ENCODE measurements at places on chromosomes 4 and X.

DNA sequence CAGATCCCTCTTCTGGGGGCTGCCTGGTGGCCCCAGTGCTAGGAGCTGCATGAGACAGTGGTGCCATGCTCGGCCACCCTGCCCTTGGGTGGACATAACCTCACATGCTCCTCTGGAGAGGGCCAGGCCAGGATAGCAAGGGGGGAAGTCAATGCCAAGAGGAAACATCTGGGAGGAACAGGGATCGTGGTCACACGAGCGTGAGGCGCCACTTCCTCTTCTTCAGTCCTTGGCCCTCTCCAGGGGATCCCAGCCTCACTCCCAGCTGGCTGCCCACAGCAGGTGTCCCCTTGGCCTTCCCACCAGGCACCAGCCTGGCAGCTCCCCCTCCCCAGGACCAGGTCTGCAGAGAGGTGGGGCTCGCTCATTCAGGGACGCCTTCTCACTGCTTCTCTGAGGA, 28.6 kb downstream of the TBC1D14 start:
- no peak for DNase-seq

- DNase-seq = no peak
These were observed 716.1 kb upstream of the INTU start for GRCh38 chr4:126916626-126917140.

GRCh38 chr4:47465004-47465403, 1.5 kb upstream of the COMMD8 start:
- DNase-seq = peak; percentile 57

- DNase-seq = peak; percentile 1
These were observed 58.6 kb upstream of the P2RY10 start for GRCh38 chrX:78886550-78886949.

DNA sequence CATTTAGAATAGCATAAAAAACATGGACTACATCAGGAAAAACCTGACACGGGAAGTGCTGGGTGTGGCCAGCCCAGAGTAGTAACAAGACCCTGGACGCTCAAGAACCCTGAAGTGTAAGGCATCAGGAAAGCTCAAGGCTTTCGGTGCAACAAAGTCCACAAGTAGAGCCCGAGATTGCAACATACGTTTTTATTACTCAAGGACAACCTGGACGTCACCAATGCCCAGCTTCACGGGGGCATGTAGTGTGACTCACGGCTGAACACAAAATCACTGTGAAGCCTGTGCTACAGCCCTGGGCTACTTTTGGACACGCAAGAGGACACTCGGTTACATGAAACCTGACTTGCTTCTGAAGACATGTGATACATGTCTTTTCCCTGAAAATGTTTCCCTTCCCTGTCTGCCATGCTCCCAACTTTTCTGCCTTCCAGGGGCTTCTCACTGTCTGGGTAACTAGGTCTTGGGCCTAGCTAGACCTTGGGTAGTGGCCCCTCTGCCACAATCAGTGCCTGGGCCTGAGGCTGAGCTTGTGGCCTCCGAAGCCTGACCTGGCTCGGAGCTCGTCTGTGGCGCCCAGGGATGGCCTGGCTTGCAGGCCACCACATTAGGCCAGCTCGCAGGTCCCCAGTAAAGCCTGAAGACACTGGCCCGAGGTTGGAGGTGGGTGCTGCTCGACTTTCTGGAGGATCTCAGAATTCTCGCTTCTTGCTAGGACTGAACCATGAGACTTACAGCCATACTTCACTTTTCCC, 9.2 kb downstream of the IRAK1 start:
- no peak for DNase-seq

DNA sequence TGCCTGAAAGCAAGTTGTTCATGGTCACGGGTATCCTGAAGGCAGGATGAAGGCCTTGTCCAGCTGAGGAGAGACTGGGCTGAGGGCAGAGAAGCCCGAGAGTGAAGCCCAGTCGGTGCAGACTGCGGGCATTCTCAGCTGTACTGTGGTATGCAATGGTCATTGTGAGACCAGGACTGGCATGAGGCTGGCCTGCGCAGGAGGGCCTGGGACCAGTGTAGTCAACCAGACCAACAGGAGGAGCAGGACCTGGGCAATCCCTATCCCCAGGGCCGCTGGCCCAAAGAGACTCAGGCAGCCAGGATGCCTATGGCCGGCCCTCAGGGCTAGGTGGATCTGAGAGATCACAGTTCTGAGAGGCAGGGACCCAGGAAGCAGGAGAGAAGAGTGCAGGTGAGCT, 81.6 kb downstream of the NYX start:
- no peak for DNase-seq

DNA sequence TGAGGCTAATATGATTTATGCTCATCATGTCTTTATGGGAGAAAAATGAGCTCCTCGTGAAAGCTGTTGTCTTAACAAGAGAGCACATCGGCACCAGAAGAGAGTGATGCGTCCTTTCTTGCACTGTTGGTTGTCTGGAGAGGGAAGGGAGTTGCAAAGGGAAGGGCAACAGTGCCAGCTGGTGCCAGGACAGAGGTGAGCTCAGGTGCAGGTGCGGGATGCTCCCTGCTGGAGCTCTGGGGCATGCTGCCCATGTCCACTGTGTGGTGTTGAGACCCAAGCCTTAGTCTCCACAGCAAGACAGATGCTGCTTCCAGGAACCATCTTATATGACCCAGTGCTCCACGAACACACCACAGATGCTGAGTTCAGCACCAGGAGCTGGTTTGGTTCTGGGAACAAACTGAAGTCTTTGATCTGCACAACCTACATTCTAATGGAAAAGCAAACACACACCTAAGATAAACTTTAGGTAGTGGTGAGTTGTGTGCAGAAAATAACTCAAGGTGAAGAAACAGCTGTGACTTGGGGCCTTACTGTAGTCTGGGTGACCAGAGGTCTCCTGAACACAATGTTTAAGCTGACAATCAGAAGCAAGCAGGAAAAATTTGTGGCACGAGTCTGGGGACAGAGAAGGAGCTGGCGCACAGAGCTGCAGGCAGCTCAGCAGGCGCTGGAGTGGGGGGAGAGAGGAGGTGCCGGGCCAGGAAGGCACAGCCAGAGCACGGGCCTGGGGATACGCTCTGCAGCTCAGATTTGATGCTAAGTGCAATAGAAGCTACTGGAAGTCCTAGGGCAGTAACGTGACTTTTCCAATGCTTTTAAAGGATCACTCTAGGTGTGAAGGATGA, 73.2 kb downstream of the HAUS3 start:
- no peak for DNase-seq

DNA sequence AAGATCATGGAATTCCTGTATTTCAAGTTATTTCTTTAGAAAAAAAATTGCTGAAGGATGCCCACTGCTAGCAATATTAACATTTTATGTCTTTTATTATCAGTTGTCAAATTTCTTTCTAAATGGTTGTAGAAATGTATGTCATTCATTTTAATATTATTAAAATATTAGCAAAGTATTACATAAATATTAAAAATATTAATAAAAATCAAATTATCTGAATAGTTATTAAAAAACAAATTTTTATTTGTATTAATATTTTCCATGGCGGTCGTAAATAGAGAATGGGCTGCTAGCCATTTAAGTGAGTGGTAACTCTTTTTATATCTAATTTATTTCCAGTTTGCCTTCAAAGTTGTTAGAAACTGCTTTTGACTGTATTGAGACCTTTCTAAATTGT, 72.2 kb downstream of the ATP10D start:
- no peak for DNase-seq

DNA sequence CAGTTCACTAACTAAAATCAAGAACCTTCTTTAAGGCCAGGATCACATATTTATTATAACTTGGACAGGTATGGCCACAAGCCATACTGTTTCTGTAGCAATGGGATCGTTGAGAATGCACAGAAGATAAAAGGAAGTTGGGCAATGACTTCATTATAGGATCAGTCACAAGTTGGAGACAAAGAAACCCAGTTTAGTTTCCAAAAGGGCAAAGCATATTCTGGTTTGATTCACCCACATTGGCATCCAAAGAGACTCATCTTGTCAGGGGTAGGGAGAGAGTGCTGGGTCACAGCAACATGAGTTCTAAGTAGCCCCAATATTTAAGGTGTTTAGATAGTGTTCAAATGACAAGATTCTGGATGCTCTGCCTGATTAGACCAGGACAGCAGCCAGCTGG, 317.1 kb upstream of the GALNT7 start:
- no peak for DNase-seq

- DNase-seq = peak; percentile 21
These were observed 101.5 kb downstream of the SORBS2 start for GRCh38 chr4:185710487-185710995.

- no peak for DNase-seq
These were observed 80.9 kb upstream of the MSX1 start for GRCh38 chr4:4778554-4778953.

DNA sequence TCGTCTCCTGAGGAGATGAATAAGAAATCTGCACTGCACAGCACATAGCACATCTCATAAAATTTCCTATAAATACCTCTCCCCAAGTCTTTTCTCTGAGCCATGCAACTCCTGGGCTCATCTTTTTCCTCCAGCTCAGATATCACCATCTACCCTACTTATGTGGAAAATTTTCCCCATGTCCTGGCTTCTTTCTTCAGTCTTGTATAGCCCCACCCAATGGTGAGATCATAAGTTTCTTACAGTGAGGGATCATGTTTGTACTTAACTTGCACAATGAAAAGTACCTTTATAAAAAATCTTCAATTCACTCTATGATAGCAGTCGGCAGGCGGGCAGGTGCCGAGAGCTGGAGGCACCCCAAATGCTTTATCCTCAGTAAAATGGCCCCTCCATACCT, 198.6 kb upstream of the S100G start:
- no peak for DNase-seq

GRCh38 chrX:43845776-43846175, 36.5 kb downstream of the MAOB start:
- DNase-seq = no peak

DNA sequence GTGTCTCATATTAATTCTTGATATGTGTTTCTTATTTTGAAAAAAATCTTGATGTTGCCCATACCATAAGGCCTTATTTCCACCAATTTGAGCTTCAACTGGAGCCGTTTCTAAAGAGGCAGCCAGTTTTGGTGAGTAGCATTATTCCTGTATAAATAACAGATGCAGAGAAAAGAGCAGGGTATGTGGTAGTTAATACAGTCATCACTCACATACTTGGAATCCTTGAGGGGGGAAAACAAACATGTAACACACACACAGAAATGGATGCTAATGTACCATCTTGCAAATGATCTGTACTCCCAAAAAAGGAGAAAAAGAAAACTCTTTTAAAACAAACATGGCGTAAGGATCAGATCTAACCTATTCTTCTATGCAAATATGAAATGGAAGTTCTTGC, 389.7 kb downstream of the GPM6A start:
- no peak for DNase-seq

- no peak for DNase-seq
These were observed 13.7 kb upstream of the SORBS2 start for GRCh38 chr4:185825737-185826136.

- DNase-seq = no peak
These were observed 12.1 kb upstream of the CLCN5 start for GRCh38 chrX:49910344-49910743.

DNA sequence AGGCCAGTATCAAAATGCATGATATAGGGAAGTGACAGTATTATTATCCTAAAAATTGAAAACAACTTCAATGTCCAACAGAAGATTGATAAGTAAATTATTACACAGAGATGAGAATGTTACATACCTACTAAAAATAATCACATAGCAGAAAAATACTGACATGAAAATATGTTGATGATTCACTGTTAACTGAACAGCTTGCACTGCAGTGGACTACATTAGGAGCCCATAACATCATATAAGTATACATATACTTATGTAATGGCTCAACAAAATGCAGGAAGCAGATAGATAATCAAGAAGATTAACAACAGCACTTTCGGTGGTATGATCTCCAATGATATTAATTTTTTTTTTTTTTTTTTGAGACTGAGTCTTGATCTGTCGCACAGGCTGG, 7.1 kb downstream of the CLOCK start:
- DNase-seq = no peak

DNA sequence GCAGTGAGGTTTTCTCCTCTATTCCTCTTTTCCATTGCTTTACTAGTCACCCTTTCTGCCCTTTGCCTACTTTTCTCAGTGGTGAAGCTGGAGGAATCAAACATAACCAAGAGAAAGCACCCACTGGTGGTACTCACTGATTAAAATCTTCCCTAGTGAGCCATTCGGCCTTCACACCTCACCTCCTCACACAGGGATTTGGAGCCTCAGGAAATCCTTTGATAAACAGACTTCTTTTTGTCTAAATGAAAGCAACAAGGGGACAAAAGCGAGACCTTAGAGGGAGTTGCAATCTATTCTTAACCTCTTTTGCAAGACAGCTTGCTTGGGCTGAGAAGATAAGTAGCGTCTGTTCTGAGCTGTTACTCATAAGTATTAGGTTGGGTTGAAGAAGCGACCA, 572.6 kb downstream of the ZNF674 start:
- no peak for DNase-seq

DNA sequence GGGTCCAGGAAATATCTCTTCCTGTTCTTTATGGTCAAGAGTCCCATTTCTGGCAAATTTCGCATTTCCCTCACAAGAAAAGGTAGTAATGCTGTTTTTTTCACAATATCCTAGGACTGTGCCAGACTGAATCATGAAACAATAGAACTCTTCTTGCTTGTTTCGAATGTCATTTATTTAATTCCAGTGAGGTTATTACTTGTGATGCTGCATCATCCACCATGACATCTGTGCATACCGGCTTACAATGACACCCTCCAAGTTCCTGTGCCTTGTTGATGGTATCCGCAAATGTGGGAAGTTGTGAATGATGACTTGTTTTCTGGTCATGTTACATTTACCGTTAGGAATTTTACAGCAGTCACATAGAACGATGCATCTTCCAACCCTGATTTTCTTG, 42.9 kb upstream of the SPRY1 start:
- DNase-seq = no peak

GRCh38 chr4:1472148-1472797, 66.0 kb upstream of the NKX1-1 start:
- DNase-seq = no peak

GRCh38 chr4:151809716-151810115, 48.9 kb upstream of the GATB start:
- no peak for DNase-seq

Data from NCI-H226 (cell line).